Psoas muscle (tissue), 8 donors: ENCODE measurements at places on chromosomes 5 and 9.

DNA sequence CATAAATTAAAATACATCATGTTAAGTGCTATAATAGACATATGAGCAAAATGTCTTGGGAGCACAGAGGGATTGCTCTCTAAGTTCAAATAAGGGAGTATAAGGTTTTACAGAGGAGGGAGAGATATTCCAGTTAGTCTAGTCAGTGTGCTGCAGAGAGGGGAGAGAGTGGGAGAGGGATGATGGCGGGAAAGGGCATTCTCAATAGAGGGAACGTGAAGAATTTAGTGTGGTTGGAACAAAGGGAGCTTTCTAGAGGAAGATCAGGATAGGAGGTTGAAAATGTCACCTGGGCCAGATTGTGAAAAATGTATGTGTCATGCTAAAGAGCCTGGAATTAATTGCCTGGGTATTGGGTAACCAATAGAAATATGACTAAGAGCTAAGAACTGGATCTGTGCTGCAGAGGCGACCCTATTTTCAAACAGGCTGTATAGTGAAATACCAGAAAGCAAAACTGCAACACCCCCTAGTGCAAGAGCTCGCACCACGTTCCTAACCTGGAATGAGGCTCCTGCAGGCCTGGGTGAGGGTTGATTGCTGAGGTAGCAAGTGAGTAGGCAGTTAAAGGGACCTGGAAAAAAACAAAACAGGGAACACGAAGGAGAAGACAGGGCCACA, 791.8 kb upstream of the C9orf72 start:
- no peaks in the 10 kb centered on the region for H3K27me3 ChIP-seq
- no peaks in the 10 kb centered on the region for H3K36me3 ChIP-seq
- no peak overlapping the region for H3K27ac ChIP-seq
- H3K4me3 ChIP-seq: no peak overlapping the region

GRCh38 chr5:113390224-113390623, 44.6 kb downstream of the TSSK1B start:
- no peak overlapping the region for H3K27ac ChIP-seq
- DNase-seq: no peak
- H3K36me3 ChIP-seq: no peaks in the 10 kb centered on the region
- H3K4me3 ChIP-seq: no peak overlapping the region
- H3K27me3 ChIP-seq: no peaks in the 10 kb centered on the region

DNA sequence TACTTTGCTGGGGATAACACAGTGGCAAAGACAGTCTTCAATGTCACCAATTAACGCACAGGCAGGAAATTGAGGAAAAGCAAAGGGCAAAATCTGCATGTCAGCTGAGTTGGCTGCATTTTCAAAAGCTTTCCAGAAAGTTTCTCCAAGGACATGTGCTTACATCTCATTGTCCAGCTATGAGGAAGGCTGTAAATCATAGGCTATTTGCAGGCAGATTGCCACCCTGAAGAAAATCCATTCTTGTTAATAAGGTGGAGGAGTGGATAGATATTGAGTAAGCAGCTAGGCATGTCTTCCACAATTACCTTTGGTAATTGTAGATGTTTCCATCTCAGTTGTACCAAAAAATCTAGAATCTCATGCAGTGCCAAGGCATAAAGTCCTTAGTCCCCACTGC, 278.0 kb upstream of the NUDT12 start:
- no peaks in the 10 kb centered on the region for H3K27me3 ChIP-seq
- H3K27ac ChIP-seq: no peak overlapping the region
- H3K36me3 ChIP-seq: no peaks in the 10 kb centered on the region
- no peaks in the 10 kb centered on the region for H3K4me1 ChIP-seq
- H3K4me3 ChIP-seq: no peak overlapping the region

GRCh38 chr9:137761032-137761431, 116.5 kb upstream of the CACNA1B start:
- H3K4me3 ChIP-seq: no peak overlapping the region
- peaks cover 3% of the 10 kb centered on the region for H3K36me3 ChIP-seq
- no peak for DNase-seq
- peak overlapping the region; percentile 77 for H3K27ac ChIP-seq
